ENCODE measurements at places on chromosomes 7 and 10.

- no peak for DNase-seq
Measured at GRCh38 chr10:96324447-96324846, 20.2 kb downstream of the DNTT start.

- DNase-seq, result no peak
Measured at GRCh38 chr7:25124465-25125136, 459 bp downstream of the CYCS start.

GRCh38 chr10:63515002-63515763, 6.0 kb upstream of the REEP3 start:
- no peak for DNase-seq

GRCh38 chr7:87170828-87171227, 18.6 kb downstream of the DMTF1 start:
- no peak for DNase-seq

- no peak for DNase-seq
Measured at GRCh38 chr7:128876586-128876977, 13.9 kb downstream of the ATP6V1F start.

- DNase-seq, result no peak
Measured at GRCh38 chr10:10911035-10911434, 106.6 kb upstream of the CELF2 start.

DNA sequence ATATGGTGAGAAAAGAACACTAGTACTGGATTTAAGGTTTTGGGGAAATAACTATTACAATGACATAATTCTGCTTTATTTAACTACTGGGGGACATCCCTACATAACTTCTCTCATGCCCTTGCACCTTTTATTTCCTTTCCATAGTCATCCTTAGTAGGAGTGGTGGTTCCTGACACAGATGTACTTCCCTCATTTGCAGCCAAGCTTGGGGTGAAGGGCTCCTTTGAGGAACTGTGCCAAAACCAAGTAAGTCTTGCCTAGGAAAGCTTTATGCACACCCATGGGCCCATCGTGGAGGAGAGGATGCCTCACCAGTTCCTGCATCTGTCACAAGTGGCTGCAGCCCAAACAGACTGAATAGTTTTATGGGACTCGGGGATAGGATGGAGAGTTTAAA, 20.6 kb downstream of the ZDHHC6 start:
- DNase-seq, result no peak

DNA sequence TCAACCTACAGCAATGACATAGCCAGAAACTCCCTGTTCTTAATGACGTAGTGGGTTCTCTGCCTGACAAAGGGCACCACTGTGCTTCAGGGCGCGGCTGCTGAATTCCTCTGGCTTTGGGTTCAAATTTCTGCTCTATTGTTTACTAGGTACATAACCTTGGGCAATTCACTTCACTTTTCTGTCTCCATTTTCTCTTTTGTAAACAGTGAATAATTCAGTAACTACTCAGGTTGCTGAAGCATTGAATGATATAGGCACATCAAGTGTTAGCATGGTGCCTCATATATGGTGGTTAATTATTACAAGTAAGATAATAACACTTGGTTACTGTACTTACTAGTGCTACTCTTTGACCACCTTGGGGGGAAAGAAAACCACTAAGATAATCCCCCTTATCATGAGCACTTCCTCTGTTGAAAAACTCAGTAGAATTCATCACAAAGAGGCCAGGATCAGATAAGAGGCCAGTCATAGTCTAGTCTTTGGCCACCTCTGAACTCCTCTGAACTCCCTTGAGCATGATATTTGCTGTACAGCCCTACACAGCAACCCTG, 92.0 kb upstream of the AHR start:
- no peak for DNase-seq
